ENCODE measurements at places on chromosomes 16 and 17.

GRCh38 chr16:30494709-30495108 is 22.2 kb downstream of the ITGAL start:
- DNase-seq: no peak

GRCh38 chr17:30363715-30364202 is 15.0 kb upstream of the CPD start:
- DNase-seq: no peak

DNA sequence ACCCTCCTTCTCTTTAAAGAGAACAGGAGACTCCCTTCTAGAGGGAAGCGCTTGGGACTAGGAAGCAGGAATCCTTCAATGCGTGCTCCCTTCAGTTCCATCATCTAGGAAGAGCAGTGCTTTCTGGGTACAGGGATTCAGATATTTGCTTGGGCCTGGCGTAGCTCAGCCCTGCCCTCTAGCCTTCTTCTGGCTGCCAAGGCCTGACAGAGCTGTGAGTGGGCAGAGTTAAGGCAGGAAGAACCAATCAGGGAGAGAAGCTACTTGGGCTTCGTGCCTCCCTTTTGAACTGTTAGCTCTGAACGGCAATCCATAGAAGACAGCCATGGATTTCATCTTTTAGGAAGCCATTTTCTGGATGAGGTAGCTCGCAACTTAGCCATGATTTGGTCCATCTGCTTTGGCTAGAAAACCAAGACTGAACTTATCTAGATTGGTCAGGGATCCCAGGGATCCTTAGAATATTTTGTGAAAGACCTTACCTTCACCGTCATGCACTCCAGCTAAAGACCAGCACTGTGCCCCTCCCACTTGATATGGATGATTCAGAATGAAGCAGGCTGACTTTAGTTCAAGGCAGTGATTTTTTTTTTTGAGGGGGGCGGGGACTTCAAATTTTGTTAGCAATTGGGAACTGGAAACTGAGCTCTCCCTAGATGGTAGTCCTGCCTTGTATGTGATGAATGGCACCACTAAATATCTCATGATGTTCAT is 2.5 kb upstream of the CORO6 start:
- no peak for DNase-seq

DNA sequence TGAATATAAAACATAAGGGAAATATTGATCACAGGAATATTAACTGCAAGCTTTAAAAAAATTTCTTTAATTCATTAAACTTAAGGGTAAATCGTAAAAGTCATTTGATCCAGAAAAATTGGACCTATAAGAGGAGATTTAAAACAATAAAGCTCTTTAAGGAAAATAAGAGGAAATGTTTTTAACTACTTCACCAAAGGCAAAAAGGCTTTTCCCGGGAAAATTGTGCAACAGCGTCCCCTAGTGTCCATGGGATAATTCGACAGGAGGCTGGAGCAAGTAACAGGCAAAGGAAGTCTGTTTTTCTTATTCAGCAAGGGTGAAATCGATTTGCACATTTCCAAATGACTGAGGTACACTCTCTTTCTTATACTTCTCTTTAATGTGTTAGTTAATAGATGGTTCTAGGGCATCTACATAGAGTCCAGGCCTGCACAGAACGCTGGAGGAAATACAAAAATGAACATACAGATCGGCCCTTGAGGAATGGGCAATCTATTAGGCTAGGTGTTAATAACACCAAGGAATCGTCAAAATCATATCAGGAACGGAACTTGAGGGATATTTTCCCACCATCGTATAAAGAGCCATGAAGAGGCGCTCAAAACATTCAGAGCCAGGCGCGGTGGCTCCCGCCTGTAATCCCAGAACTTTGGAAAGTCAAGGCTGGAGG is 61.4 kb downstream of the ZNF18 start:
- no peak for DNase-seq

DNA sequence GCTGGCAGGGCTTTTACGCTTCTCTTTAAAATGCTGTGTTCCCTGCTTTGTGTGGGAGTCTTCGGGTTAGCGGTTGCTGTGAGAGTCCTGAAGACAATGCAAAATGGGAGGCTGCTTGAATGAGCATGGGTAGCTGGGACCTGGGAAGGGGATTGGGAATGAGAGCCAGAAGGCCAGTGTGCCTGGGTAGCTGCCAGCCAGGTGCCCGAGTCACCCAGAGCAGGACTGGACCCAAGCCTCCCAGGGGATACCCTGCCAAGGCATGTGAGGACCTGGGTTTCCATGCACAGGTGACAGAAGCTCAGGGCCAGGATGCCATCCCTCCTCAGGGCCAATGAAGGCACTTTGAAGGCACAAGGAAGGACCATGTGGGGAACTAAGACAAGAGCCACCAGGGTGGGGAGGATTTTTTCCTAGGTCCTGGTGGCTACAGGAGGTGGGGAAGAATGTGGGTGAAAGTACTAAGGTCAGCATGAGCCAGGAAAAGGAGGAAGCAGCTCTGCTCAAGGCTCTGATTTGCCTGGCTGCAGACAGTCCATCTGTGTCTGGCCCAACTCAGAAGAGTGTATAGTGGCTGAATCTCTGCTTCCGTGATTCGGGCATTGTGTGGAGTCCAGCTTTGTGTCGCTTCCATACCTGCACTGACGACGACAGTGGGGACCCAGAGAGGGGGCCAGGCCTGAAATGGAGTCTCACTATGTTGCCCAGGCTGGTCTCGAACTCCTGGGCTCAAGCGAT is 20.5 kb downstream of the TMEM94 start:
- no peak for DNase-seq

DNA sequence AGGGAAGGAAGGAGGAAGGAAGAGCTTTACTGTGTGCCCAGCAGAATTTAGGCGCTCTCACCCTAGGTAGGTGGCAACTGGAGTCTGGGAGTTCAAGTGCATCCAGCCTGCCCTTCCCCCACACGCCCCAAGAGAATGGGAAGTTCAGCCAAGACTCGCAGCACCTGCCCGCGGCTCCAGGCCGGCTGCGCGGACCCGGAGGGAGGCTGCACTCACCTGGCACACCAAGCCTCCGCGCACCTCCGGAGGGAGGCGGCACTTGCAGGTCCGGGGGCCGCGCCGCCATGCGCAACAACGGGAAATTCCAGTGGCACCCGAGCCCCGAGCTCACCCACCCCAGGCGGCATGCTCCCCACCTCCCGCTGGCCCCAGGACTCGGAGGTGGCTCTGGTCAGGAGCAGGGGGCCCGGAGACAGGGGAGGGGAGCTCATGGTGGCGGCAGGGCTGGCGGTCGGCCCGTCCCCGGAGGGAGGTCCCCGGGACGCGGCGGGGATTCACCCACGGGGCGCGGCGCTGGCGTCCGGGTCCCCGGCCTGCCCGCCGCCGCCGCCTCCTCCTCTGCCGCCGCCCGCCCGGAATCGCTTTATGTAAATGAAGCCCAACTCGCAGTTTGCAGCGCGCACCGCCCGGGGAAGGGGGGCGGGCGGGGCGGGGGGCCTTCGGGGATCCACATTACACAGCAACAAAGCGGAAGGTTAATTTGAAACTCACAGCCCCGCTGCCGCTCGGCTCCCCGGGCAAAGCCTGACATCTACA is at the start of gene ZFHX3:
ZFHX3 (minus strand) TSS at position 593 of the 756 bp plus-strand sequence. CDS start 87,983 bp downstream, outside the sequence.
- DNase-seq: no peak

Measured in thoracic aorta (tissue), 2 donors.